ENCODE measurements at places on chromosomes 1 and 21.

DNA sequence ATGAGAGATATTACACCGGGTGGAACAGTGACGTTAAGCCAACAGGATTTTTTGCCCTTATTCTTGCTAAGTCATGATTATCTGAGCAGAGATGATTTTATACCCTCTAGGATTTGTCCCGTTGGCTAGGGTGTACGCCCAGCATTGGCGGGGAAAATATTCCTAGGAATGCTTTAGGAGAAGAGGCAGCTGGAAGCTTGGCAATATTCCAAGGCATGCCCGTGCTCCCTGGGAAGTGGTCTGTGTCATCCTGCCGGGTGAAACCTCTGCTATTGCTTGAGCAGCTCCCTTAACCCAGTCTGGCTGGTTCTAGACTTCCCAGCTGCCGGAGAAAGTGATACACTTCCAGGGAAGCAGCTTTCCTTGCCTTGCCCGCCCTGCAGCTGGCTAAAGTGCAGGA is 16.2 kb downstream of the CHRNB2 start:
- DNase-seq = no peak

DNA sequence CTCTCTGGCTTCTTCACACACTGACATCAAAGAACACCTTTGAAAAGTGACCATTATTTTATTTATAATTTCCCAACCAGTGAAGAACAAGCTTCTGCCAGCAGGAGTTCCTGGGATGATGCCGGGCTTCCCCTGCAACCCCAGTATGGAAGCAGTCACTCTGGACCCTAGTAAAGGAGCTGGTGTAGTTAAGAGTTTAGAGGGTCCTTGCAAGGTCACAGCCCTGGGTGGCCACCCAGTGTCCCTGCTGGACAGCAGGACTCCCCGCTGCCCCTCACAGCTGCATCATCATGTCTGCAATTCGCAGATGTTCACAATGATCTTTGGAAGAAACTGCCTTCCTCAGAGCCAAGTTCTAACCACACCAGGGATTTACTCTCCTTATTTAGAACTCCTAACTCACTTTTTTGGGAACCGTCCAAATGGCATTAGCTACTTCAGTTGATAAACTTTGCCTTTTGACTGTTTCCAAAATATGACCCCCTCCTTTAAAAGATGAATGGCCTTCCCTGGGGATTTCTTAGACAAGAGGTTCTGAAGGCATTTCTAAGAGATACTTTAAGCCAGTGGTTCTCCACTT is 90.6 kb downstream of the HIVEP3 start:
- DNase-seq = no peak

- no peak for DNase-seq
Measured at GRCh38 chr1:37952738-37953137, 5.9 kb upstream of the INPP5B start.

GRCh38 chr1:245776694-245777332 is 622.0 kb downstream of the KIF26B start:
- no peak for DNase-seq

DNA sequence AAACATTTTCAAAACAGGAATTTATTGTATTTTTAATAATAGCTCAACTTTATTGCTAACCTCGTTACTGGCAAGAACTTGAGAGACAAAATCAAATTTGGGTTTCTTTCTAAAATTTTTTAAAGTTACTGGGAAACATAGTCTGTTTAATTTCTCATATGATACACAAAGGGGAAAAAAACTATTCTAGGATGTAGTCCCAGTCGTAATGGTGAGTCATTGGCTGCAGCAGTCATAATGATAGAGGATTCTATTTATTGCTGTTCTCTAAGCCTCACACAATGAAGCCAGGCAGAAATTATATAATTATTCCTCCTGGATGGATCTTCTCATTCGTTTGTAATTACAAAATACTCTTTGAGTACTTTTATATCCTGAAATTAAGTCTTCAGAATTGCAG is 326.5 kb upstream of the SGIP1 start:
- no peak for DNase-seq

DNA sequence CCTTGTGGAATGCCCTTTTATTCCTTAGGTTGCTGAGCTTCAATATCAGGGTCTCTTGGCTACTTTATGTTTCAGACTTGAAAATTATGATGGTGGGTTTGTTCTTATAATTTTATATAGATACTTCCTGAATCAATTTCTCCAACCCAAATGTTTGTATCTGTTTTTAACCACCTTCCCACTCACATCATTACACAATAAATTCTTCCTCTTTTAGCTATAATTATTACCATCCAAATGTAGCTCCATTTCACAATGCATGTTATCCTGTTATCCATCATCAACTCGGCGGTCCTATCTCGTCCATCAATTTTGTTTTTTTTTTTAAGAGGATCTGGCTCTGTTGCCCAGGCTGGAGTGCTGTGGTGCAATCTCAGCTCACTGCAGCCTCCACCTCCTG is 357.6 kb upstream of the ZP4 start:
- DNase-seq = no peak

DNA sequence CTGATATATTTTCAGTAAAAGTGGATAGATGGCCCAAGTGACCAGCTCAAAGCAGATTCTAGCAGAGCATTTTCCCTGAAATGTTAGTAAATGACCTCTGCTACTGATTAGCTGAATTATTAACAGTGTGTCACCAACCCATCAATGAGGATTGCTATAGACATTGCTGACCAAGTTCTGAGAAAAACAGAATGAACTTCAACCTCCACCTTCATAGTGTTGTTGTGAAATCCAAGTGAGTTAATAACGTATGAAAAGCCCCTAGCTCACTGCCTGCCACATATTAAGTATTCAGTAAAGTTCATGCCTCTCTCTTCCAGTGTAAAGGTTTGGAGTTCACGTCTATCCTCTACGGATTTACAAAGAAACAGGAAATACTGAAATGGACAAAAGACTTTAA is 15.8 kb downstream of the PLPP3 start:
- DNase-seq = no peak

GRCh38 chr1:105700723-105701122 is 1355.8 kb upstream of the PRMT6 start:
- no peak for DNase-seq

DNA sequence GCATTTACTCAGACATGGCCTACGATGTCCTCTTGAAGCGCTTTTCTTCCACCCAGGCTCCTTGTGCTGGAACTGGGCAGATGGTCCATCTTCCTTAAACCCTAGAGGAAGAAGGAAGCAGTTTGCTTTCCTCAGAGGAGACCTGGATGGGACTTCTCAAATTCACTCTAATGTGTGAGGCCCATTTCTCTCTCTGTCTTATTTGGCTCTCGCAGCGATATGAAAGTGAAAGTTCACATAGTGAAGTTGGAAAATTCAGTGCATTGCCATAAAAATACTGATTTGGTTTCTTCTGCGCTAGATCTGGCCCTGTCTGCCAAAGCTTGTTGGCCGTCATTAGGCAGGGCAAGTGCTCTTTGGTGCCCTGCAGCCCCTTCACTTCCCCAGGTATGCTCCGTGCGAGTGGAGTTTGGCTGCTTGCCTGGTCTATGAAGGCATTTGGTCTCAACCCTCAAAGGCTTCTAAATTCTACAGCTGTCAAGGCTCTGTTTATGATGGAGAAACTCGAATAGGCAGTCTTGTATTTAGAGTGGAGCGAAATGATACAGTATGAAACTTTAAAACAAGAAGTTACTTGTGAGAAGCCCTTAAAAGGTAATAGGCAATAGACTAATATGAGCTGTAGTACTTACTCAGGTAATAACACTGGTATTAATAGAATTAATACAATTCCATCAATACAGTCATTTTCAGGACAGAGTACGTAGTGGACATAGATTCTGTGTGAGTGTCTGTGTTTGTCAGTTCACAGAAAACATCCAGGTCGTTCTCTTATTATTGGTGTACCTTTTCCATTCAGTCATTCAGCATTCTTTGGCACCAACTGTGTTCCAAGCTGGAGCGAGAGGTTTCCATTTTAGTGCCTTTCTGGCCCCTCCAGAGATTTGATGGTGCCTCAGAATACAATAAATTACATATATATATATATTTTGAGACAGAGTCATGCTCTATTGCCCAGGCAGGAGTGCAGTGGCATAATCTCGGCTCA is 20.5 kb downstream of the SZRD1 start:
- no peak for DNase-seq

DNA sequence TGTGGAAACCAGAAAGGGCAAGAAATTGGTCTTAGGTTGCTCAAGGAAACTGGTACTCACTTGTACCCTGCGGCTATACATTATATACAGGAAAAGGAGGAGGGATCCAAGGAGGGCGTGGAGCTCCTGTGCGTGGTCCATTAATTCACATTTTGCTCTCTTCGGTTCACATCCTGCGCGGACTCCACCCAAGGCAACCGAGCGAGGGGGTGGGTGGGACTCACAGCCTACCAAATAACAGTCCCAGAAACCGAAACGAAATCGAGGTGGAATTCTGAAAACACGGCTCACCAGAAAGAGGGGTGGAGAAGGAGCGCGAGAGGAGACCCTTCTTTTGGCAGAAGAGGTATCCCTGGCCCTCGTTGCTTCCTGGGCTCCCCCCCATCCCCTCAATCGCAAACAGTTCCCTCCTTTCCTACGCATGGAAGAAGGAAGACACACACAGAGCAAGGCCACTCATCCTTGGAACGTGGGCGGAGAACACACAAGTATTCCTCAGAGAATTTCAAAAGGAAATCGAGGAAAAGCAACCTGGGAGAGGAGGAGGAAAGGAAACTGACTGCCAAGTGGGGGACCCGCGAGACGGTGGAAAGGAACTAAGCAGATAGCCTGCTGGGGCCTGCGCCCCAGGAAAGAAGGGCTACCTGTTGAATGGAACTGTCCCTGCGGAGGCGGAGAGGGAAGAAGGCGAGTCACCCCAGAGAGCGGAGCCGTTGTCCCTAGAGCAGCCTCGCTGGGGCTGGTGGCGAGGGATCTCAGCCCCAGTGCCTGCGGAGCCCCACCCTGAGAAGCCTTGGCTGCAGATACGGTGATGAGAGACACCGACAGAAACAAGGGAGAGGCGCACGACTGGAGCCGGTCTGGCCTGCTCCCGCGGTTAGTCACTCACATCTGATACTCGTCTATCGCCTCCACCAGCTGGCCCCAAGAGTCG is 705 bp downstream of the AIDA start:
- DNase-seq = peak; percentile 48

DNA sequence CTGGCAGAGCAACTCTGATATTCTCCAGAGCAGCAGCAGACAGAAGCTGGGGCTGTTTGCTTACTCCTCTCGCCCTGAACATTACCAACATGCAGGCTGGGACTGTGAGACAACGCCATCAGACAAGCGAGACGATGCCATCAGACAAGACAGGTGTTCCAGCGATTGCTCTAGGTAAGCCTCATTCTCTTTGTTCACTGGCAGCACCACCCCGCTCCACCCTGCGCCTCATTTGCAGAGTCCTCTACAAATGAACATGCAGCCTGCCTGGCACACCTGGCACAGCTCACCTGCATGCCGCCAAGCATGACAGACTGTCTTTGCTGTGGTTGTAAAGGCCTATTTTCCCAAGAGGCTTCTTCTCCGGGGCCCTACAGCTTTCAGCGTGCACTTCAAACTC is 346.2 kb downstream of the SMYD3 start:
- DNase-seq = no peak

GRCh38 chr1:100065969-100066227 is 66.8 kb downstream of the SASS6 start:
- no peak for DNase-seq

DNA sequence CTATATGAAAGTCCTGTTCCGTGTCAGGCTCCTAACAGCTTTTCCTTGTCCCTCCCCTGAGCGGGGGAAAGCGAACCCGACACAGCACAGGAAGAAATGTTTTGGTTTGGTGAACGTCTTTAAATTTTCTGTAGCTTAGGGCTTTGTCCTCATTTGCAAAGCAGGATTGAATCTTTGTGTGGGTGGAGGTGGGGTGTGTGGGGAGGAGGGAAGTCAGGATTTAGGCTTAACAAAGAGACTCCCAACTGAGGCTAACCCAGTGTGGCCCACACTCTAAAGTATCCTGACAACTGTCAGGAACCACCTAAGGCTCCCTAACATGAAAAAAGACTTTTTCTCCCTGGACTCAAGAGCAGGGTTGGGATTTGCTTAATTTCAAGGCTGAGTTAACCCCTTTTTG is 376.2 kb upstream of the C1orf174 start:
- DNase-seq = no peak

DNA sequence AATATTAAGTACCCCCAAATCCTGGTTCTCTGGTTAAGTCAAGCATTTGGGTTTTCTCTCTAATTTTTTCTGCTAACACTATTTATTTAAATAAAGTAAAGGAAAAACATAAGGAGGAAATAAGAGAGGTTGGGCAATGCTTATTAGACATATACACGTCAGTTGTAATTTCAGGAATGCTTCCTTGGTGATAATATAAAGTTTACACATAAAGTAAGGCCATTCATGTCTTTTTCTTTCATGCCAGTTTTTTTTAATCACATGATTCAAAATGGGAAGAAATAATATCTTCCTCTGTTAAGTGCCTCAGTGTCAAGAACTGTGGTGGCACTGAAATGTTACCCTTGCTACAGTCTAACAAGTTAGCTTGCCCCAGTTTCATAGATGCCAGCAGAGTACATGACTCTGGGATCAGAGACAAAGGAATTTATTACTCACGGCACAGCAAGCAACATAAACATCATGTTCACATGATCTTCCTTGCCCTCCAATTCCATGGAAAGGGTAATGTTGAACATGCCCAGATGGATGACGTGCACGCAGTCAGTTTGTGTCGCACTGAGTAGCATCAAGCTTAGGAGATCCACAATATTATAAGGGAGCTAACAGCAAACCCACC is 184.9 kb downstream of the PLA2G4A start:
- DNase-seq = no peak

GRCh38 chr1:205936311-205936710 is 6.9 kb downstream of the SLC26A9 start:
- no peak for DNase-seq

GRCh38 chr1:8790987-8791386 is 26.5 kb downstream of the RERE start:
- DNase-seq = no peak
